ENCODE measurements at places on chromosomes 7 and 10.

GRCh38 chr10:91206427-91206826, 14.0 kb upstream of the PCGF5 start:
- DNase-seq = no peak

GRCh38 chr10:102311025-102311420, 65.7 kb downstream of the GBF1 start:
- peak; percentile 43 for DNase-seq

GRCh38 chr10:88889559-88890337, 9.7 kb downstream of the STAMBPL1 start:
- no peak for DNase-seq

- peak; percentile 20 for DNase-seq
Measured at GRCh38 chr10:93058139-93058538, 2.5 kb upstream of the CYP26C1 start.

GRCh38 chr10:4652111-4653010, 173.6 kb upstream of the AKR1E2 start:
- DNase-seq = no peak

- DNase-seq = no peak
Measured at GRCh38 chr10:95462740-95463667, 98.2 kb downstream of the SORBS1 start.

GRCh38 chr7:77831481-77831880, 32.9 kb downstream of the PHTF2 start:
- DNase-seq = no peak

GRCh38 chr10:646118-646524, 43.3 kb downstream of the DIP2C start:
- DNase-seq = no peak

DNA sequence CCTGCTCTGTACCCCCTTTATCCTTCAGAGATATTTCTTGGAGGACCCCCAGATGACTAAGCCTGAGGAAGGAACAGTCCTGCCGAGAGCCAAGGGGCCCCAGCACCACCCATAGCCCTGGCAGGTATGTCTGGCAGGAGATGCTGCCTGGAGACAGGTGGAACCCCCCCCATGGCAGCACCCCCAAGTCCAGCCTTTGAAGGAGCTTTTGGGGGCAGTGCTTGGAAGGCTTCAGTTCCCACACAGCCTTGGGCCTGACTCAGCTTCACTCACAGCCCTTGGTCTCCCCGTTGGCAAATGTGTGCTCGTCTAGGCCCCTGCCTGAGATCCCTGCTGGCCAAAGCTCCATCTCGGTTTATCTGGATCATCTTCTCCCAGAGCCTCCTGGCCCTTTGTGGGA, 23.0 kb upstream of the PCBD1 start:
- no peak for DNase-seq

- DNase-seq = no peak
Measured at GRCh38 chr10:34967335-34967880, 122.7 kb downstream of the CUL2 start.

GRCh38 chr10:20887706-20888555, 9.2 kb downstream of the NEBL start:
- DNase-seq = no peak

- no peak for DNase-seq
Measured at GRCh38 chr10:72011468-72011867, 47.3 kb downstream of the CHST3 start.

DNA sequence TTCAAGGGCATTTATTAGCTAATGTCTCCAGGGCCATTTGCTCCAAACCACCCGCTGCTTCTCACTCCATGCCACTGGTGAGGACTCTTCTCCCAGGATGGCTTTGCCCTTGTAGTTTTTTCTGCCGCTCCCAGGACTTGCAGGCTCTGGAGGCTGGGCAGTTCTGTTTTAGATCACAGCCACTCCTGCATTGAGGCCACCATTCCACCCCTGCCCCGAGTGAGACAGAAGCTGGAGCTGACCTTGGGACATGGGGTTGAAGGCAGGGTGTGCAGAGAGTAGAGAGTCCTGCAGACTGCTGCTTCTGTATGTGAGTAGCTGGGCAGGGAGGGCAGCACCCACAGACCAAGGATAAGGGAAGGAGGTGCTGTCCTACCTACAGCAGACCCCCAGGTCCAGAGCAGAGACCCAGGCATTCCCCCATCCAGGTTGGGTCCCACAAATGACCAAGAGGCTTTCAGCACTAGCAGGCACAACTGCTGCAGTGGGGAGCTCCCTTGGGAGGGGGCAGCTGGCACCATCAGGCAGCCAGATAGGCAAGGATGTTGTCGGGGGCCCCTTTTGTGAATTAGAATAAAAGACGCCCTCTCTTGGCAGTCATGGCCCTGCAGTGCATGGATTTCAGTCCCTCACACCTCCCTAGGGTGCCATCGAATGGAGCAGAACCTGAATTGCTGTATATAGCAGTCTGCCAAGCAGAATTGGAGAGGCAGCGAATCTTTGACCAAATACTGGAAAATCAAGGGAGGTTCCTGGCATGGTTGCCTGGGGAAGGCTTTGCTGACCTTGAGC, 22.7 kb upstream of the ADCYAP1R1 start:
- no peak for DNase-seq

GRCh38 chr7:17855202-17855601, 85.1 kb downstream of the SNX13 start:
- DNase-seq = no peak

Data from HCEC 1CT (cell line).